Endothelial cell (in vitro differentiated cells): ENCODE measurements at places on chromosomes 5 and 9.
A peak's percentile ranks its signal among the peaks of the same experiment; 100 is the strongest.

DNA sequence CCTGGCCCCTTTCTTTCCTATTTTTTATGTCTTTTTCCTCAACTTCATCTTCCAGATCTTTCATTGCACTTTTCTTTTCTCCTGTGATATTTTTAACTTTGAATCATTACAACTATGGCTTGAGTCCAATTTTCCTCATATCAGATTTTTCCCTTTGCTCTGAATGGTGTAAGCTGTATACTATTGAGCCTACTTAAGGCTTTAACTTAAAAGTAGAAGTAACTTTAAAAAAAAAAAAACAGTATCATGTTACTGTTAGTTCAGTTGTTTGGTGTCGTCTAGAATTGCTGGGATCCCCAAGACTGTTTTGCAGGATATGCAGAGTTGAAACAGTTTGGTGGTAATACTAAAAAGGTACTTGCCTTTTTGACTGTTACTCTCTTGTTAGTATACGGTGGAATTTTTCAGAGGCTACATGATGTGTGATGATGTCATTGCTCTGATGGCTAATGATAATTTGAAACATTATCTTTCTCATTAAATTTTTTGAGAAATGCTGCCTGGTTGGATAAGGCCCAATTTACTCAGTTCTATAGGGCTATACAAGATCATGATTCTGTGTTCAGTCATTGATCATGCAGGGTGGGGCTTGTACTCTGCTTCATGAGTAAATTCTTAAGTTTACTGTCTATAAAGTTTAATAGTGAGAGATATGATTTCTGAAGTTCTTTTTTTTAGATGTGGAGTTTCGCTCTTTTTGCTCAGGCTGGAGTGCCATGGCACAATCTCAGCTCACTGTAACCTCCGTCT is 8.8 kb downstream of the NAA35 start:
- DNase-seq, result no peak

DNA sequence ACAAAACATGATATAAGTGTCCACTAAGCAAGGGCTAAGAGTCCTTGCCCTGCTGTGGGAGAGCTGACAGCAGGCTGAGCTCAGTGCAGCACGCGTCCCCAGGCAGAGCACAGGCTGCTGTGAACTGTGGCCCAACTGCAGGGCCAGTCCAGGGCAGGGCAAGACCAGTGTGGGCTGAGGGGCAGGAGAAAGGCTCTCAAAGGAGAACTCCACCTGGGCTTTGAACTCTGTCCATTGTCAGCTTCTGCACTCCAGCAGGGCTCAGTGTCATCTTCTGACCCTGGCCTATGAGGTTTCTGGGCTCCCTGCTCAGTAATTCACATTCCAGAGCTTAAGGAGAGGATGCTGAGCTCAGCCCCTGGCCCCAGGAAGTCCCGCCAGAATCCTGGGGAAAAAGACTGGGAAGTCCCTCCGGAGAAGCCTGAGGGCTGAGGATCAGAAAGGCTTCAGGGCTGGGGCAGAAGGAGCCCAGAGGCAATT is 37.4 kb downstream of the LHFPL2 start:
- DNase-seq, result peak; percentile 12

GRCh38 chr5:143820451-143820850 is 8.5 kb downstream of the HMHB1 start:
- DNase-seq, result no peak

- DNase-seq, result no peak
Observed at GRCh38 chr9:100099722-100100042, 639 bp downstream of the INVS start.

GRCh38 chr5:151238303-151238741 is 14.4 kb upstream of the CCDC69 start:
- DNase-seq, result no peak

- no peak for DNase-seq
Observed at GRCh38 chr5:123215929-123216702, 127.1 kb downstream of the PRDM6 start.

DNA sequence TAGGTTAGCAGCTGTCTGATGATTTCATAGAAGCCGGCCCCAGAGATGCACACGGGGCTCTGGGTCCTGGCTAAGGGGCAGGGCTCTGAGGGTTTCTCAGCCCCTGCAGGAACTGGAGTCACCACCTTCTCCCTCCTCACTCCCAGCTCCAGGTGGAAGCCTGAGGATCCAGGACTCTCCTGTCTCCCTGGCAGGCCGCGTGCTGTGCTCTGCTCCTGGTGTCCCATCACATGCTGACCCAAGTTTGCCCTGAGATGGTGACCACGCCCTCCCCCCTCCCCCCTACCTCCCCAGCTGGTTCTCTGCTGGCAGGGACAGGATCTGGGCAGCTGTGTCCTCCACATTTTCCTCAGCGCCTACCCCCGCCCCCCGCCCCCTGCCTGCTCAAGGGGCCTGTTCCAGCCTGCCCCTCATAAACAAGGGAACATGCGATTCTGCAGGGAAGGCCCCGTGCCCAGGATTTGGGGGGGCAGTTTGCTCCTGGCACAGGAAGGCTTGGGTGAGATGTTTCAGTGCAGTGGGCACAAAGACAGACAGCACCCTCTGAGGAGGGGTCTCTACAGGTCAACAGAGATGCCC is 87.4 kb downstream of the PSD2 start:
- no peak for DNase-seq
